ENCODE measurements at places on chromosomes 11 and 22. TPM values are rescaled to one million over a fixed set of nuclear protein-coding genes. Genes with fewer than 3 reads are reported as not detected.

GRCh38 chr22:39081598-39081997 lies 4.5 kb downstream of the APOBEC3G start:
- DNase-seq = no peak

The OR6A2 gene
- 0.85 TPM for total RNA-seq

GRCh38 chr22:28093711-28094110 lies 174.7 kb upstream of the PITPNB start:
- no peak for DNase-seq

The HPX gene
- total RNA-seq = 1.1 TPM

- no peak for DNase-seq
Observed at GRCh38 chr11:71322861-71323582, 70.6 kb upstream of the SHANK2 start.

The LAYN gene
- total RNA-seq = 19.2 TPM

The KCNK7 gene
- total RNA-seq = 0.63 TPM

DNA sequence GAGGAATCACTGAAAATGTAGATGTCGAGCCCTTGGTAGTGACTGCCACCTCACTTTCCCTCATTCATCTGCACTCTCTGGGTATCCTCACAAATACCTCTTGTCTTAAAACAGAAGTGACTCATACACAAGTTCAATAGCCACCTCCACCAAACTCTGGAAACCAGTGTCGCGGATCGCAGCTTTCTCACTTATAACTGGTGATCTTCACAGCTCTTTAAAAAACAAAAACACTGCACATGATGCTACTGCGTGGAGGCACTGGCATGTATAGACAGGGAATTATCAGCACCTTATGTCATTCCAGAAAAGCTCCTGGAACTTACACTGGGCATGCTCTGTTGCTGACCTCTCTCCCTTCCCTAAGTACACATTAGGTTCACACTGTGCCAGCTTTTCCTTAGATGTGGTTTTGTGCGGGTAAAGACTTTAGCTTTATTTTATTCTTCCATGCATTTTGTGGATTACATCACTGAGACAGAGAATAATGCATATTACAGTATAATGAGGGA lies 425.5 kb upstream of the CADM1 start:
- DNase-seq = no peak

DNA sequence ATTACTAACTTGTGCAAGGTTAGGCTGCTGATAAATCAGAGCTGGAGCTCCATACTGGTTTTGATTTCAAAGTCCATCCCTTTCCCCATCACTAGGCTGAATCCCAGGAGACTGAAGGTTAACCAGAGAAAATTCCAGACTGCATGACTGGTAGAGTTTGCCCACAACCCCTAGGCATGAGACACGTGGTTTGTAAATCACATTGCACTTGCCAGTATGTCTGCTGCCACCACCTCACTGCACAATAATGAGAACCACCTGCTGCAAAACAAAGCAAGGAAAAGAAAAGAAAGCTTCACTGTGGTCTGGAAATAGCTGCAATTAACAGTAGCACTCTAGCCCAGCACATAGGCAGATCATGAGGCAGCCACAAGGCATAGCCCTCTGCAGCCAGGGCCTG lies 67.6 kb upstream of the NTM start:
- DNase-seq = no peak

- DNase-seq = peak; percentile 36
Observed at GRCh38 chr11:71580057-71581003, 2.3 kb downstream of the KRTAP5-11 start.

The OR52A1 gene
- total RNA-seq = not detected

The TPBGL gene
- total RNA-seq = not detected

DNA sequence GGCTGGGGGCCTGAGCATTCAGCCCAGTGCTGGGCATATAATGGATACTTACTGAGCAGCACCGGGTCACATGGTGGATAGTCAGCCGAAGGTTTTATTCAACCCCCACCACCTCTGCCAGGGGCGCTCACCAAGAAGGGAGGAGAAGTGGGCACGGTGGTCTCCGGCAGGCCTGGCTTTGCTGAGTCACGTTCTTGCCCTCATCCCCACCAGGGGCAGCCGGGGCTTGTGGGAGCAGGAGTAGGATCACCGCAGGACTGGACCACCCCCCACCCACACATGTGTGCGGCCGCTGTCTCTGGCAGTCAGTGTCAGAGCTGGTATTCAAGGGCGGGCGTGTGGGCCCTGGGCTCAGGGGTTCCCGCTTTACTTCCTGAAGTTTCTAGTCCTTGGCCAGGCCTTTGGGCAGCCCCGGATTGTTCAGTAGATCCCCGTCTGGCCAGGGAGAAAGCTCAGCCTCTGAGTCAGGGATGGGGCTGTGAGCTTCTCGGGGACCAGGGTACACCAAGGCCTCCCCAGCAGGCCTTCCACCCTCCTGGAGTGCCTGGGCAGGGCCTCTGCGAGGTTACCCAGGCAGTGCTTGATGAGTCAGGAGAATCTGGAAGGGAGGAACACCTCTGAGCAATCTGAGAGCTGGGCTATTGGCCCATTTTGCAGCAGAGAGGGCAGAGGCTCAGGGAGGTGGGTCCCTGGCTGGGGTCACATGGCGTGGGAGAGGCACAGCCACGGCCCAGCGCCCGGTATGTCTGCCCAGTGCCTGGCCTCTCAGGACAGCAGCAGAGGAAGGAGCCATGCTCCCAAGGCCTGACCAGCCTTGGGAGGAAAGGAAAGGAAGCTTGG lies 60.6 kb downstream of the RTL6 start:
- no peak for DNase-seq

The TIMM8B gene
- total RNA-seq = 57.0 TPM

The SLC16A8 gene
- 0.16 TPM for total RNA-seq

The AMOTL1 gene
- total RNA-seq = 79.3 TPM

GRCh38 chr11:22192642-22193347 lies at the start of gene ANO5:
TSS of gene ANO5 (plus strand) at chr11:22193085. CDS start at chr11:22193493, 408 bp downstream.
- no peak for DNase-seq

DNA sequence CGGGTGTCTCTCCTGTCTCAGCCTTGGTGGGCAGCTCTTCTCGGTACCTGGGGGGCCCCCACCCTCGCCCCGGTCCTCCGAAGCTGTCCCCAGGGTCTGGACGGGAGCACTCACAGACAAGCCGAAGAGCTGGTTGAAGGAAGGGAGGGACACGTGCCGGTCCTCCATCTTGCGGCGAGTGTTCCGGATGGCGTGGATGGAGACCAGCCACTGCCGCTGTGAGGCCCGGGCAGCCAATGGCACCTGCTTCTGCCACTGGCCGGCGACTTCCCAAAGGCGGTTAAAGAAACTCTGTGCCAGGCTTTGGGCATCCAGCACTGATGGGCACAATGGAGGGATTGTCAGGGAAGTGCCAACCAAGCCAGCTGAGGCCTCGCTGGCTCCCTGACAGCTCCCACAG lies 18.7 kb downstream of the PPM1F start:
- DNase-seq = no peak

DNA sequence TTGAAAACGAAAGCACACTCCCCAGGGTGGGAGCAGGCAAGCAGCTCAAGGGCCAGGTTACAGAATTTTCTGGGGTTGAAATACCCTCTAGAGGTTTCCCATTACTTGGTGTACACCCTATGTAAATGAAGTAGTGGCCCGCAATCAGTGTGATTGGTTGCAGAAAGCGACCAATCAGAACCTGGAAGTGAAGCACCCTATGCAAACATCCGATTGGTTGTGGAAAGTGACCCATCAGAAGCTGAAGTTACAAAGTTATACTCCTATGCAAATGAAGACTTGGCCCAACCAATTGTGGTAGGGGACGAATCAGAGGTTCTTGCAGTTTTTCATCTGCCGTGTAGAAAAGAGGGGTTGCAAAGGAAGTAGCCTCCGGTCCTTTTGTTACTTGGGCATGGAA lies 19.2 kb downstream of the PRR5 start:
- no peak for DNase-seq

The LZTR1 gene
- total RNA-seq = 42.8 TPM

- no peak for DNase-seq
Observed at GRCh38 chr22:46147471-46148267, 2.7 kb upstream of the PPARA start.

The SSH3 gene
- total RNA-seq = 23.6 TPM

GRCh38 chr22:19666673-19667593 lies 47.4 kb upstream of the SEPTIN5 start:
- DNase-seq = no peak

GRCh38 chr11:64874308-64875240 lies 3.8 kb downstream of the EHD1 start:
- no peak for DNase-seq

GRCh38 chr11:18676803-18677202 lies 21.8 kb upstream of the TMEM86A start:
- no peak for DNase-seq

The SOX6 gene
- 12.8 TPM for total RNA-seq

The WBP2NL gene
- 5.2 TPM for total RNA-seq

DNA sequence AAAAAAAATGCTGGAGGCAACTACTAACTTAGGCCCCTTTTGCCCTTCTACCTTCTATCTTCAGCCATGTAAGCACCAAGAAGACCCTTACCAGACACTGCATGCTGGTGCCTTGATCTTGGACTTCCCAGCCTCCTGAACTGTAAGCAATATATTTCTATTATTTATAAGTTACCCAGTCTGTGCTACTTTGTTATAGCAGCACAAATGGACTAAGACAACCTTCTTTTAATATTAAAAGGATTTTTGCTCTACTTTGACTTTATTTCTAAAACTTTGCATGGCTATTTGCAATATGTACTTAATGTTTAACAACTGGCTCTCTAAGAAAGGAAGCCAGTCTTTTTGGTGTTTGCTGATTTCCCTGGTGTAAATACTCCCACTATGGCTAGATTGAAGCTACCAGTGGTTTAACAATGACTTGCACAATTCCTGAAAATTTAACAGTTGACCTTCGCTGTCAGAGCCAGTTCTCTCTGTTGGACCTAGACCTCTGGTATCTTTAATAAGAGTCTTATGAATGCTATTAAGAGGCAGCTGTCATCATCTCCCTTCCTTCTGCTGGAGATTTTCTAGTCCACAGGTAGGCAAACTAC lies 25.2 kb downstream of the OR6Q1 start:
- no peak for DNase-seq

DNA sequence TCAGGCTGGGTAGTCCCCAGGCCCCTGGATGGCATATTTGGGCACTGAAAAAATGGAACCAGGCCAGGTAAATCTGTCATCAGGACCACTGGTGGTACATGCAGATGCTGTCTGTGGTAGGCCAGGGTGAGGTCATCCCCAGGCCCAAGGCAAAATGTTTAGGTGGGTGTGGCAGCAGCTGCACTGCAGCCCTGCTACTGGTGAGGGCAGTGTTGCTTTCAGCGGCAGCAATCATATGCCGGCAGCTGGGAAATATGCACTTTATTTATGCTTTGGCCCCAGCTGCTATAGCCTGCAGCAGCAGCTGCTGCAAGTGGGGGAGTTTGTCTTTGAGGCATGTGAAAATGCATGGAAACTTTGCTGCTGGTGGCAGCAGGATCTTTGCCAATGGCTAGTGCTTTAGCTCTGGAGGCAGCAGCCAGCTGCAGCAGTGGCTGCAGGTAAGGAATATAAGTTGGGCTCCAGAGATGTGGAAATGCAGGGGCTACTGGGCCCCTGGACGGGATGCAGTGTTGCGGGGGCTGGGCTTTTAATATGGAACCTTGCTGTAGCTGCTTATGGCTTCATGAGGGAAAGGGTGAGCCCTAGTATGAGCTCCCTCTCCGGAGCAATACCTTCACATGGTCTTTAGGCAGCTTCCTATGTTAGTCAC lies 365.7 kb upstream of the CADM1 start:
- DNase-seq = no peak

GRCh38 chr11:77040401-77040777 lies 6.2 kb downstream of the B3GNT6 start:
- no peak for DNase-seq
